Ureter (tissue), 1 donor: ENCODE measurements at places on chromosomes 13 and 19.

- no peak for DNase-seq
Observed at GRCh38 chr13:113468029-113468428, 14.7 kb upstream of the ADPRHL1 start.

GRCh38 chr13:108889324-108889984 is 260.0 kb downstream of the MYO16 start:
- no peak for DNase-seq

- no peak for DNase-seq
Observed at GRCh38 chr13:103395139-103395538, 328.9 kb upstream of the SLC10A2 start.

GRCh38 chr13:53010374-53011105 is 18.1 kb upstream of the OLFM4 start:
- DNase-seq = peak; percentile 68

DNA sequence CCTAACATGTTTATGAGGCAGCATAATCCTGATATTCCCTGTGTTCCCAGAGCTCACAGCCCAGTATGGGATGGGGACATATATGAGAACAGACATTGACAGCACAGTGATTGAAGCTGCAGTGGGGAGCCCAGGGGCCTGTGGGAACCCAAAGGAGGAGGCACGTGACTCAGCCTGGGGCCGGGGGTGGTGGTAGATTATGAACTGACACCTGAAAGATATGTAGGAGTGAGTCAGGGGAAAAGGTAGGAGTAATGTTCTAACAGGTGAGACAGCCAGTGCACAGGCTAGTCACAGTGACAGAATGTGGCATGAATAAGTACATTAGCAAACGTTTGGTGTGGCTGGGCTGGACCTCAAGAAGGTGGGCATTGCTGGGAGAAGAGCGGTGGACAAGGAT is 29.0 kb downstream of the CKM start:
- DNase-seq = no peak

GRCh38 chr13:25292301-25292700 is 5.0 kb upstream of the MTMR6 start:
- no peak for DNase-seq

DNA sequence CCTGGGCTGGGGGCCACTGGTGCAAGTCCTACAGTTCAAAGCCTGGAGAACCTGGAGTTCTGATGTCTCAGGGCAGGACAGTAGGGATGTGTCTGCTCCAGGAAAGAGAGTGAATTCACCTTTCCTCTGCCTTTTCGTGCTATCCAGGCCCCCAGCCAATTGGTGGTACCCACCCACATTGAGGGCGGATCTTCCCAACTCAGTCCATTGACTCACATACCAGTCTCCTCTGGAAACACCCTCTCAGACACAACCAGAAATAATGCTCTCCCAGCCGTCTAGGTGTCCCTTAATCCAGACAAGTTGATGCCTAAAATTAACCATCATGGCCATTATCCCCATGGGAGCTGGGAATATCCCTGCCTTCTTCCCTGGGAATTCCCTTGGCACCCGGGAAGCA is 38.8 kb upstream of the CHST8 start:
- DNase-seq = no peak
